K562 (cell line): ENCODE measurements at places on chromosomes 12 and 14. TPM values are rescaled to one million over a fixed set of nuclear protein-coding genes. Genes with fewer than 3 reads are reported as not detected.

GRCh38 chr14:22653012-22653621, 9.0 kb upstream of the OR6J1 start:
- DNase-seq, result peak; percentile 47

DNA sequence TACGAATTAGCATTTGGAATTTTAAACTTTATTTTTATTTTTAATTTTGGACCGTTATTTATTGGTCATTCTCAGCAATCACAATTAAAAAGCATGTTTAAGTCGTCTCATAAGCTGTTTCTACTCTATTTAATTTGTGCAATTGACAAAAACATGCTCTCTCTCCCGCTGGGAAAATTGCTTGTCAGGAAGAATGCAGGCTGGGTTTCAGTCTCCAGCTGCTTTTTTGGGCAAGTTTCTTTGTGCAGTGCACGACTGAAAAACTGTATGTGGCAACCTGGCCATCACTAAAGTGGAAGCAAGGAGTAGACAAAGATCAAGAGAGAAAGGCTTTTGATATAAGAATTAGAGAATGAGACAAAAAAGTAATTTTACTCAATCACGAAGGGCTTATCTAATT, 941.5 kb upstream of the MDGA2 start:
- DNase-seq, result no peak

DNA sequence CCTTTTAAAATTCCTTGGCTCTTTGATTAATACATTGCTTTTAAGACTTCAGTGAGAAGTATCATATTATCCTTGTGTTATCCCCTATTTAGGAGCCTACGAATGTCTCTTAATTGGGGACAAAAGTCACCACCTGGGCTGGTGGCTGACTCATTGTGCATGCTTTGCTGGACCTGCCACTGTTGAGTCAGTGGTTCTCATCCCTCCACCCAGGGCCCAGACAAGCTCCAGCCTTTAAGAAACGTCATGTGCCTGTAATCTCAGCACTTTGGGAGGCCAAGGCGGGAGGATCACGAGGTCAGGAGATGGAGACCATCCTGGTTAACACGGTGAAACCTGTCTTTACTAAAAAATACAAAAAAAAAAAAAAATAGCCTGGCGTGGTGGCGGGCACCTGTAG, 57.9 kb downstream of the OTX2 start:
- no peak for DNase-seq

GRCh38 chr12:88371416-88372183, 208.7 kb downstream of the KITLG start:
- DNase-seq, result no peak

DNA sequence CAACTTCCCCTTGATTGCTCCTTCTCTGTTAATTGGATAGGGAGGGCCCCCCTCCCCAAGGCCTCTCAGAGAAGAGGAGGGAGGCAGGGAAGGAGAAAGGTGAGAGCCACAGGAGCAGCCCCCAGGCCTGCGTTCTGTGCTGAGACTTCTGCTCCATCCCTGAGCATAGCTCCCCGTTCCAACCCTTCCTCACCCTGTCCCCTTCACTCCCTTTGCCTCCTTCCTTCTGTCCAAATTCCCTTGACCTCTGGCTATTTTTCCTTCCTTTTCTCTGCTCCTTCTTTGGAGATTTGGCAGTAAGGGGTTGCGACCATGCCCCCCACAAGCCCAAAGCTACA, 788 bp upstream of the ASIC1 start:
- no peak for DNase-seq

- no peak for DNase-seq
Observed at GRCh38 chr12:86735072-86735471, 478.9 kb upstream of the MGAT4C start.

DNA sequence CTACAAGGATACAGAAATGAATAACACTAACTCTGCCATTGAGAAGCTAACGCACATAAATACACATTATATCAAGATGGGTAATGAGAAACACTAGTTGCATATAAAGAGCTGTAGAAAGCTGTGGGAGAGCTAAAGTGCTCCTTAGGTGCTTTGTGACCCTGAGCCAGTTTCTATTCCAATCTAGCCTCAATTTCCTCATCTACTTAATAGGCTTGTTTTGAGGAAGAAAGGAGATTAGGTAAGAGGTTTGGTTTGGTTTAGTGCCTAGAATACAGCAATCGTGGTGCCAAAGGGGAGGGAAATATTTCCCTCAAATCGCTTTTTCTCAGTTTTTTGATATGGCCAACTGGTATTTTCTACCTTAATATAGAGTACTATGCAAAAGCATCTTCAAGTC, 994 bp downstream of the SRP54 start:
- DNase-seq, result no peak

DNA sequence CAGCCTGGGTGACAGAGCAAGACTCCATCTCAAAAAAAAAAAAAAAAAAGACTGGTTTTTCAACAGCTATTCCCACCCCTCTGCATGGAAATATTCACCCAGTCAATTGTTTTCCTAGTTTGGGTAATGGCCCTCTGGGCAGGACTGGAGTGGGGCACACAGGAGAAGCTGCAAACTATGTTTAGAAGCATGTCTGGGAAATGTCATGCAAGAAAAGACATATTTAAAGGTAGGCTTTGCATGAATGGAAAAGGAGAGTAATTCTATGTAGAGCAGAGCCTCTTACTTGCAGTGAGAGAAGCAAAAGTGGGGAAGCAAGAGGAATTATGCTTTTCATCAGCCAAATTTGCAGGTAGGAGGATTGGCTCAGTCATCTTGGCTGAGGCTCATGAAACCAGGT, 276.5 kb upstream of the PLEKHG7 start:
- no peak for DNase-seq

GRCh38 chr12:110289044-110289710, 8.1 kb downstream of the ATP2A2 start:
- DNase-seq, result no peak

- no peak for DNase-seq
Observed at GRCh38 chr14:24408764-24409163, 10.0 kb downstream of the NYNRIN start.

DNA sequence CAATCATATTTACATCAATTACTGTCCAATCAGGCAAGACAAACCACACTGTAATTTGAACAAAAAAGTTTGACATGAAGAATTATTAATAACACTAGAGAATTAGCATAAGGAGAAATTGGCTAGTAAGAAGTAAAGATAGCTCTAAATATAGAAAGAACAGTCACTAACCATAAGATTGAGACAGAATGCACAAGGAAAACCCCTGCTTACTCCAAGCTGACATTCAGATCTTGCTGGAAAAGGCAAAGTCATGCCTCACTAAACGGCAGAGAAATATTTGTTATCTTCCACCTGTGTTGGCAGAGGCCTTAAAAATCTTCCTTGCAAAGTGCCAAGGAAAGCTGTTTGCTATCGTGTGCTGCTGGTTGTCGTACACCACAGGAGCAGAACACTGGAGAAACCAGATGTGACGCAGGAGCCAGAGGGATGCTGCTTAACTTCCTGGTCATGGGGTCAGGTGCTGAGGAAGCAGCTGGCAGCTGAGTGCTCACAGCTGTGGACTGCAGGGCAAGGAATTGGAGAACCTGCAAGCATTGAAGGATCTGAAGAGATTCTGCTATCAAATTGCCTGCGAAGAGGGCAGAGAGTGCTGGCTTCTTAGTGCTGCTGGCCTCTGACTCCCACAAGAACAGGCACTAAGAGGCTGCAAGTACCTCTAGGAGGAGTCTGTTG, 1323.3 kb downstream of the LRFN5 start:
- no peak for DNase-seq

GRCh38 chr14:26835979-26836570, 238.2 kb upstream of the NOVA1 start:
- no peak for DNase-seq

GRCh38 chr12:26101763-26102162, 23.1 kb downstream of the BHLHE41 start:
- no peak for DNase-seq

GRCh38 chr14:99534863-99535262, 53.7 kb downstream of the CCNK start:
- no peak for DNase-seq

DNA sequence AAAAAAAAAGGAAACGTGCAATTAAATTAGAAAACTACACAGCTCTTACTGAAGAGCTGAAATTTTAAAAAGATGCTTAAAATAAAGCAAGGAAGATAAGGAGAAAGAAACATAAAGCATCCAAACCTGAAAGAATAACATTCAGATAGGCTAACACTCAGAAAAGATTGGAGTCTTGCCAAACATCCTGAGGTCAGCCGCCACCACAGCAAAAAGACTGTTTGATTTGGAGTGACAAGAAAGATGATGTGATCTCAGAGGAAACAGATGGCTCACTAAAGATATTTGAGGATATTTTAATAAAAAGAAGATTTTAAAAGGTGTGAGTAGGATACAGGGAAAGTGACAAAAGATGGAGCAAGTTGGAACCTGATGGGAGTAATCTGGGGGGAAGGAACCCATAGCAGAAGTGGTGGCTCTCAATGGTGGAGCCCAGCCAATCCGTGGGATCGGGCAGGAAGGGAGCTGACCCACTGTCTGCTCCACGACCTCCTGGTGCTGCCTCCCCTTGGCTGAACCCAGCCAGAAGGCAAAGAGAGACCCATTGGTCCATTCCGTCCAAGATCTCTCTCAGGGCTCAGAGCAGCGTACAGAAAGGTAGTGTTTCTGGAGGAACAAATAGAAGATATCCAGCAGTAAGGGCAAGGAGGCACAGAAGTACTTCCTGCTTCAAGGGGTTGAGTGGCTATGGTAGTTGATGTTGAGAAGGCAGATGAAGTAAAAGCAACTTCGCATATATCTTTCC, 469.6 kb downstream of the RGS6 start:
- DNase-seq, result no peak

DNA sequence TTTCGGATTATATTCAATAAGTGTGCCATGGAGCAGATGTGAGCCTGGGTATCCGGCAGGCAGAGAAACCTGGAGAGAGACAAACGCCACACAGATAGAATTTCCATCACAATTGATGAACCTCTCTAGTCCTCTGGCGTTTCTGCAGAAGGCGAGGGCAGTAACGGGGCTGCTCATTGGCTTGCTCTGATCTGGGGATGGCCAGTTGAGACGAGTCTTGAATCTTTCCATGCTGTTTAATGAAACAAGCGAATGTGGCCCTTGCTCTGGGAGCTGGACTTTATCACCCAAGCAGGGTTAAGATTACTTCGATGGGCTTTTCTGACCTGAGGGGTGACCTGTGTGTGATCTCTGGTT, 42.4 kb upstream of the CLMN start:
- DNase-seq, result no peak

DNA sequence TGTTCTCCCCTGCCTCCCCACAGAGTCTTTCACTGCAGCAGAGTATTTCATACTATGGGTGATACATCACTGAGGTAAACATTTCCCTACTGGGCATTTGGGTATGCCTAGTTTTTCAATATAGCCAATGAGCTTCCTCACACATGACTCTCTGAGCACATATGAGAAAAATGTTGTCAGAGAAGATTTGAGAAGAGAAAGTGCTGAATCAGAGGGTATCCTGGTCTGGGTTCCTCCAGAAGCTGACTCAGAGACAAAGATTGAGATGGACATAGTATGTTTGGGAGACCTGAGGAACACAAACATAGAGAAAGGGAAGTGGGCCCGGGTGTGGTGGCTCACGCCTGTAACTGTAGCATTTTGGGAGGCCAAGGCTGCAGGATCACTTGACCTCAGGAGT, 12.6 kb downstream of the SLC8B1 start:
- DNase-seq, result no peak

DNA sequence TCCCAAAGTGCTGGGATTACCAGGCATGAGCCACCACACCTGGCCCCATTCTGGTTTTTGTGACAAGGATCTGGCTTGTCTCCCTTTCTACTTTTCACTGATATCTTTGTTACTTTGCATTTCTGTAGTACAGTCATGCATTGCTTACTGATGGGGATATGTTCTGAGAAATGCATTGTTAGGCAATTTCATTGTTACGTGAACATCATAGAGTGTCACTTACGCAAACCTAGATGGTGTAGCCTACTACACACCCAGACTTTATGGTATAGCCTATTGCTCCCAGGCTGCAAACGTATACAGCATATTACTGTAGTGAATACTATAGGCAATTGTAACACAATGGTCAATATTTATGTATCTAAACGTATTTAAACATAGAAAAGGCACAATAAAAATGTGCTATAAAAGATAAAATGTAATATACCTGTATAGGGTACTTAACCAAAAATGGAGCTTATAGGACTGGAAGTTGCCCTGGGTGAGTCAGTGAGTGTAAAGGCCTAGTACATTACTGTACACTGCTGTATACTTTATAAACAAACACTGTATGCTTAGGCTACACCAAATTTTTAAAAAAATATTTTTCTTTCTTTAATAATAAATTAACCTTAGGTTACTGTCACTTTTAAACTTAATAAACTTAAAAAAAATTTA, 16.0 kb downstream of the MRPL42 start:
- DNase-seq, result no peak

DNA sequence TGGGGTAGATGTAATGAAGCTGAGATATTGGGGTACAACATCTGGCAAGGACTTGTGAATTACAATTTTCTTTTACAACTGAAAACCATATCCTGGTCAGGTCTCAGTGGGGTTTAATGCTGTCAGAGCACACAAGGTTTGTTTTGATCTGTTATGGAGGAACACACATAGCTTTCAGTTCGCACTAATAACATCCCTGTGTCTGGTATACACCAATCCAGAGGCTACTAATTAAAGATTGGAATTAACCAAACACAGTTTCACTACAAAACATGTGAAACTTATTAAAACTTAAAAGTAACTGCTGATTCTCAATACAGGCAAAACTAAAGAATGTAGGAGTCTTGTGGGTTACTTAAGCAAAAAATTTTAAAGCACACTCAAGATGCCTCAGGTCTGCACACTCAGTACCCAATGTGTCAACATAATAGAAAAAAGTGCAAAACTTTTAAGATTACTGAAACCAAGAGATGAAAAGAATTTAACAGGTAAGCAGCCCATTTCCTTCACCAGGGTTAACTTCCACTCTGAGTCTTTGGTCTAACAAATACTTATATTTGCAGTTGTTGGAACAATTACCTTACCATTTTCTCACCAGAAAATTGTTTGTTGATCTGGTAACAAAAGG, 77.4 kb downstream of the LLPH start:
- DNase-seq, result no peak

The FOXA1 gene
- total RNA-seq, result 2.4 and 2.5 TPM in 2 replicates

The LMNTD1 gene
- not detected in 2 replicates for total RNA-seq

The LRRK2 gene
- 0.58 and 0.89 TPM in 2 replicates for total RNA-seq

The KLRC1 gene
- not detected in 2 replicates for total RNA-seq

The COCH gene
- total RNA-seq, result 64.0 and 65.7 TPM in 2 replicates

The IKZF4 gene
- 16.0 and 16.3 TPM in 2 replicates for total RNA-seq

The ACSS3 gene
- 0.36 and 0.40 TPM in 2 replicates for total RNA-seq

The TAS2R7 gene
- not detected in 2 replicates for total RNA-seq

The RGS6 gene
- not detected in 2 replicates for total RNA-seq

The DNAJC22 gene
- total RNA-seq, result 0.62 and 0.69 TPM in 2 replicates

The RASSF9 gene
- not detected in 2 replicates for total RNA-seq
